Kasumi-1 (cell line): ENCODE measurements at places on chromosomes 4 and X.

GRCh38 chr4:122541996-122542395, 78.9 kb downstream of the IL21 start:
- no peak for DNase-seq

- no peak for DNase-seq
These were observed 96.2 kb upstream of the MXRA5 start for GRCh38 chrX:3442691-3443090.

GRCh38 chrX:64182208-64182607, 23.3 kb downstream of the AMER1 start:
- DNase-seq: no peak

DNA sequence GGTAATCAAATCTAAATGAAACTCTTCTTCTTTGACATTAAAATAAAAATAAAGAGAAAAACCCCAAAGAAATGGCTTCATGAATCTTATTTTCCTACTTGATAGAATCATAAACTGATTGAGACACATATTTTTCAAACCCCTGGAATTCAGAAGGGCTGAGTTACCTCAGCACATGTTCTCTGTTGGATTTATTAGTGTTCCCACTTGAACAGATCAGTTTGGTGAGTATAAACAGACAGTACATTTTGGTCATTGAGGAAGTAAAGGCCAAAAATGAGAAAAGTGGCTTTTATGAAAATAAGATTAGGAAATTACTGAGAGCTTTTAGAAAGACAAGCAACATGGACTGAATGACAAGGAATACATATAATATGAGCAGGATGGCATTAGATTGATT, 620.4 kb downstream of the ANKRD50 start:
- DNase-seq: no peak

DNA sequence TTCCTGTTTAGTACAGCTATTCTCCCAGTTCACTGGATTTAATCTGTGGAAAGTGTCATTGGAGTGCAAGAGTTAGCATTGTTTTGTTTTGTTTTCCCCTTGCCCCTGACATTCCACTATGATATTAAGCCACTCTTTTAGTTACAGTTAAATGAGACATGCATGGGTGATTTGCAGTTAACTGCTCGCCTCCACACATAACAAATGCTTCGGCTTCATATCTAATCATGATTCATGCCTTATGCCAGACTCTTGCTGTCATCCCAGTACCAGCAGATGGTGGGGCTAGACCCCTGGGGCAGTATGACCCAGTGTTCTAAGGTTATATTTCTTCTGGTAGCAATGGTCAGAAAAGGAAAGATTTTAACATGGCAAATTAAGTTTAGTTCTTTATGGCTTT, 80.1 kb downstream of the RAP1GDS1 start:
- DNase-seq: no peak

DNA sequence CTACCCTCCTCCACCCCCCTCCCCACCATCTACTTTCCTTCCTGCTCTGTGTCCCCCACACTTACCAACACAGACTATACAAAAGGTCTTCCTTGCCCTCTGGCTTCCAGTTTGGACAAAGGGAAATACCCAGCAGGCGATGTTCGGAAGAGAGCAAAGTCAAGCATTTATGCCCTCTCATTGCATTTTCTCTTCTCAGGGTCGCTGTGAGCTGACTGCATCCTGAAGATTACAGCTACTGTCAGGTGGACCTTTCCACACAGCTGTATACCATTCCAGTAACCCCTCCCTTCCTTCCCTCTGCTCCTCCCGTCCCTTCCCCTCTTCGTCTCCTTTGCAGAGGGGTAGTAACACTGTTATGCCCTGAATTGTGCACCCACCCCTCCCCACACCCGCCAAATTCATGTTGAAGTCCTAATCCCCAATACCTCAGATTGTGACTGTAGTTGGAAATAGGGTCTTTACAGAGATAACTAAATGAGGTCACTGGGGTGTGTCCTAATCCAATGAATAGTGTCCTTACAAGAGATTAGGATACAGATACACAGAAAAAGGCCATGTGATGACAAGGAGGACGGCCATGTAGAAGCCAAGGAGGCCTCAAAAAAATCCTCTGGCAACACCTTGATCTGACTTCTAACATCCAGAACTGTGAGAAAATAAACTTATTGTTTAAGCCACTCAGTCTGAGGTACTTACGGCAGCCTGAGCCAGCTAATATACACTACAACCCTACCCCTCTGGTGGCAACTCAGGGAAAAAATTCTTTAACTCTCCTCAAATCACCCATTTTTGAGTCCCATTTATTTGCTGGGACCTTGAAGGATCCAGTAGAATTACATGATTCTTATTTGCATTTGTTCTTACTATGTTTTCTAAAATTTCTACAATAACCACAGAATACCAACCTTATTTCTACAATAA, 11.7 kb downstream of the MORF4L2 start:
- no peak for DNase-seq

- DNase-seq: no peak
These were observed 36.4 kb upstream of the RBM41 start for GRCh38 chrX:107154787-107155620.

GRCh38 chrX:153968255-153968654, 3.4 kb downstream of the HCFC1 start:
- no peak for DNase-seq

GRCh38 chr4:65868096-65868824, 198.0 kb upstream of the EPHA5 start:
- no peak for DNase-seq

- no peak for DNase-seq
These were observed 514.3 kb downstream of the GBA3 start for GRCh38 chr4:23207059-23207458.

- DNase-seq: no peak
These were observed 40.8 kb downstream of the RAPGEF2 start for GRCh38 chr4:159143687-159144086.

GRCh38 chr4:183081116-183081469, 18.0 kb upstream of the WWC2 start:
- no peak for DNase-seq

DNA sequence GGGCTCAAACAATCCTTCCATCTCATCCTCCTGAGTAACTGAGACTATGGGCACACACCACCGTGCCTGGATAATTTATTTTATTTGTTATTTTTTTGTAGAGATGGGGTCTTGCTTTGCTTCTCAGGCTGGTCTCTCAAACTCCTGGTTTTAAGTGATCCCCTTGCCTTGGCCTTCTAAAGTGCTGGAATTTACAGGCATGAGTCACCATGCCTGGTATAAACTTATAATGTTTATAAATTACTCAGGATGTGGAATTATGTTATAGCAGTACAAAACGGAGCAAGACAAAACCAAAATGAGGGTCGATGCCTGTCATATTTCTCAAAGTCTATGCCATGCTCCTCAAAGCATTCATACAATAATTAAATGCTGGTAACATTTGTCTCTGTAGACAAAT, 29.8 kb upstream of the TEX13C start:
- no peak for DNase-seq

DNA sequence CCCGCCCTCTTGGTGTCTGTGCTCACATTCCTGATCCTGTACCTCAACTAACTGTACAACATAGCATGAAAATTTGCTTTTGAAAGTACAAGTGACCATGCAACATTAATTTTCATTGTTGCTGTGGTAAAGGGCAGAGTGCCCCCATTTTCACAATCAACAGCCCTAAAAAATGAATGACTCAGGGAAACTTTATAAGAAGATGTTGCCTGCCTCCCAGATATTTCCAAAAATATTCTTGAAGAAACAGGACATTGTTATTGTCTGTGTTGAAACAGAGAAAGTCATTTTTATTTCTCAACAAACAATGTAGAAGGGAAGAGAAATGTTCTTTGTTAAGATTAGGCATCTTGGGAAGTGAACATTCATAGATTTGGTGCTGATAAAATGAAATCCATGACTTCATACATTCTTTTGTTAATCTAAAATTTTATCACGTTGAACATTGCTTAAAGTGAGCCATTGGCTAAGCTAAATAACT, 113.9 kb upstream of the ANXA3 start:
- DNase-seq: no peak

GRCh38 chr4:83240379-83240875, 44.2 kb downstream of the COQ2 start:
- DNase-seq: peak; percentile 47

GRCh38 chr4:101217353-101218031, 129.8 kb downstream of the PPP3CA start:
- no peak for DNase-seq

DNA sequence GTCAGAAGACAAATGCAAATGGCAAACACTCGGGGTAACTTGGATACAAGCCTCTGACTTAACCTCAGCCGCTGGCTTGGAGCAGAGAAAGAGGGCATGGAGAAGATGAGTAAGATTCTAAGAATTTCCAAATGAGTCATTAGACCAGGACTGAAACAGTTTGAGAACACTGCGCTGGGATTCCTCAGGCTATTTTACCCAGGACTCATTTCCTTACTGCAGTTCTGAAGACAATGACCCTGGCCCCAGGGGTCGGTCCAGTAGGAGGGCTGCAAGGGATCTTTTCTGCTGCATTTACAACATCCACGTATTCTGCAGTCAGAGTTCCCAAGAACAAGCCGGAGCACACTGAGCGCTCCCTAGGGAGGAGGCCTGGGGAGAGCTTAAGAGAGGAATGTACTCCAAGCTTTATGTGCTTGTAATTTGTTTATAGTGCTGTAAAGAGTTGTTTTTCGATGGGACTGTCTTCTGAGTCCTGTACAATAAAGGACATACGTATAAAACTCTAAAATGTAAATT, 27.3 kb upstream of the SORBS2 start:
- no peak for DNase-seq

DNA sequence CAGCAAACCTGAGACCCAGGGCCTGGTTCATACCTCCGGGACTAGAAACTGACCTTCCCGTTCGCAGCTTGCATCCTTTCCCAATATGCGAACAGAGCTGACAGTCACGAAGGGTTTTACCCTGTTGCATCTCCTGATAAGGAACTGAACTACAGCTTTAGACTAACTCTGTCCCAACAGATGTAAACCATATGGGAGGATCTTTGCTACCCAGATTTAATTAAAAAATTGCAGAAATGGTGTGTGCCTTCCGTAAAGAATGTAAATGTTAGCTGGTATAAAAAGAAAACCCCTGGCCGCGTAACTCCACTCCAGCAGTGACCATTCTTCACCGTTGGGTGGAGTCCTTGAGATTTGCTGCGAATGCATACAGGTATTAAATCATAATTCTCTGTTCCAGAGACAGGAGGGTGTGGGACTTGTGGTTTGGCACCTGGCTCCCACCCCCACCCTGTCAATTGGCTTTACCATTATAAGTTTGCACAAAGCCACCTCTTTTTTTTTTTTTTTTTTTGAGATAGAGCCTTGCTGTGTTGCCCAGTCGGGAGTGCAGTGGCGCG, 40.6 kb upstream of the SORCS2 start:
- no peak for DNase-seq
